ENCODE measurements at places on chromosomes 11 and 22.
A peak's percentile ranks its signal among the peaks of the same experiment; 100 is the strongest.

DNA sequence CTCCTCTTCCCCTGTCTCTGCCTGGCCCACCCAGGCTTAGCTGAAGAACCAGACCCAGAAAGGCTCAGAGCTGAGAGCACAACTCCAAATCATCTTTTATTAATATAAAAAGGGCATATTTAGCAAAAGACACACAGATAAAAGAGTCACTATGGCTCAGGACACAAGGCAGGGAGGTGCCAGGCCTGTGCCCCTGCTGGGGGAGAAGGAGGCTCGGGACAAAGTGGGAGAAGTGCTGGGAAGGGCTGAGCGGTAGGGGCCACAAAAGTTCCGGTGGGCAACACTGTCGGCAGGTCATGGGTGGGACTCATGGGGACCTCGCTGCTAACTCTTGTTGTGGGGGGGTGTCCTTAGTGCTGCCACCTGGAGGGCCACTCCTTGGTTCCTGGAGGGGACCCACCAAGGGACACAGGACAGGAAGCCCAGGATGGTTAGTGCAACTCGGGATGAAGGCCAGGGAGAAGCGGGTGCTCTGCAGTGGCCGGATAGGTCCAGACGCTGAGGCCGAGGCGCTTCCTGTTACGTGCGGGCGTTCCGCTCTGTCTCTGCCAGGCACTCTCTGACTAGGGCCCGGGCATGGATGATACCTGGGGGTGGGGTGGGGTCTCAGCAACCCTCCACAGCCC, 1.4 kb upstream of the PITPNM1 start:
- DNase-seq = no peak

GRCh38 chr11:128905345-128906184, 14.4 kb downstream of the KCNJ5 start:
- peak; percentile 76 for DNase-seq

DNA sequence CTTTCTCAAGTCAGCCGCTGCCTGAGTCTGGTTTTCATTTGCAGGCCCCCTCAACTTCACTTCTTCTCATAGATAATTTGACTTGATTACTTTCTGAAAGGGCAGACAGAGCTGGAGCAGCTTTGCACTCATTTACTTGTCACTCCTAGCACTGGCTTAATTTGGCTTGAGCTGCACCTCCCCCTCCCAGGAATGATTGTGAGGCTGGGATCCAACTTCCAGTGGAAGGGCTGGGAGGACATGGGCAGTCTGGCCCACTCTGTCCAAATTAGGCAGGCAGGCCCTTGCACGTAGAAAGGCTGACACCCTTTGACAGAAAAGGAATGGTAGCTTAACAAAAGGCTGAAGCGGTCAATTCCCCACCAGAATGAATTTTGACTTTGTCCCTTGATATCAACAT, 453.9 kb downstream of the ETS1 start:
- no peak for DNase-seq

- no peak for DNase-seq
These were observed 65.8 kb downstream of the LRRC32 start for GRCh38 chr11:76604626-76605241.

DNA sequence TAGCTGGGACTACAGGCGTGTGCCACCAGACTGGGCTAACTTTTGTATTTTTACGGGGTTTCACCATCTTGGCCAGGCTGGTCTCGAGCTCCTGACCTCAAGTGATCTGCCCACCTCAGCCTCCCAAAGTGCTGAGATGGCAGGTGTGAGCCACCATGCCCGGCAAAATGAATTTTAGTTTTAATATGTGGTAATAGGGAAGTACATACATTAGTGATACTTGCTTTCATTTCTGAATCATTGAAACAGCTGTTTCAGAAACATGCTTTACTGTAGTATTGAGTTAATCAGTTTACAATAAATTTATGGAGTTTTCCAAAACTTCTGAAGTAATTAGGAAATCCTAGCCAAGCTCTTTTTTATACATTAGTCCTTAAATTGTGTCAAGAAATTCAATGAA, 15.6 kb downstream of the PCF11 start:
- no peak for DNase-seq

GRCh38 chr11:64536396-64536941, 54.6 kb upstream of the SLC22A12 start:
- DNase-seq = no peak

DNA sequence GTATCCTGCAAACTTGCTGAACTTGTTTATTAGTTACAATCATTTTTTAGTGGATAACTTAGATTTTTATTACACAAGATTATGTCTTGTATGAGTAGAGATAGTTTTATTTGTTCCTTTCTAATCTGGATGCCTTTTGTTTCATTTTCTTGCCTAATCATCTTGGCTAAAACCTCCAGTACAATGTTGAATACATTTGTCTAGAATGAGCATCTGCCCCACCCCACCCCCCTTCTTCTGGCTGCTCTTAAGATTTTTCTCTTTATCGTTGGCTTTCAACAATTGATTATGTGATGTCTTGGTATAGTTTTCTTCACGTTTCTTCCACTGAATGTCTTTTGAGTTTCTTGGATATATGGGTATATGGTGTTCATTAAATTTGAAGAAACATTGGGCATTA, 37.3 kb upstream of the TUB start:
- DNase-seq = no peak

- DNase-seq = no peak
These were observed 20.8 kb downstream of the PIK3IP1 start for GRCh38 chr22:31271485-31271884.

DNA sequence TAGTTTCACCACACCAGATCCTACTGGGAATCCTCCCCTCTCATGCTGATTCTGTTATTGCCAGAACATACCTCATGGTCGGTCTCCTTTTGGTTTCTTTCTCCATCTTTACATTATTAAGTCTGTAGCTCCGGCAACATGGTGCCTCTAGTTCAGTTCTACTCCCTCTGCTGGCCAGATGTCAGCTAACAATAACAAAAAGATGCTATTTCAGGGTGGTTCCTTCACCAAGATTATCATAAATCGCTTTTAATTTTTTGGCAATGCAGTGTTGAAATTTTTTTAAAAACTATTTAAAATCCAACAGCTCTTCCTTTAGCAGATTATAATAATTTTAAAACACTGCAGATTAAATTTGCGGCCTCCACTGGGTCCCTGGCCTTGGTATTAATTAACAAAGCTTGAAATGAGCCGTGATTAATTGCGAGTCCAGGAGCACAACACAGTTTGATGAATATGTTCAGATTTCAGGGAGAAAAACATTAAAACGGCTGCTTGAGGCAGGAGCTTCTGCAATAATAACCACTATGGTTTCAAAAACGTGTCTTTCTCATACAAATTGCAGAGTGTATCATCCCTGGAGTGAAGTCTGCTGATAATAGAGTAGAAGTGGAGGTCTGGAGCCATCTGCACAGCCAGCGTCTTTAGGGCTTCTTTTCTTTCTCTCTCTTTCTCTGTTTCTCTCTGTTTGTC, 492.9 kb upstream of the KIRREL3 start:
- DNase-seq = peak; percentile 50

- no peak for DNase-seq
These were observed 16.0 kb upstream of the CCDC90B start for GRCh38 chr11:83302151-83302550.

GRCh38 chr11:4480577-4481239, 1.7 kb upstream of the OR52K1 start:
- no peak for DNase-seq

DNA sequence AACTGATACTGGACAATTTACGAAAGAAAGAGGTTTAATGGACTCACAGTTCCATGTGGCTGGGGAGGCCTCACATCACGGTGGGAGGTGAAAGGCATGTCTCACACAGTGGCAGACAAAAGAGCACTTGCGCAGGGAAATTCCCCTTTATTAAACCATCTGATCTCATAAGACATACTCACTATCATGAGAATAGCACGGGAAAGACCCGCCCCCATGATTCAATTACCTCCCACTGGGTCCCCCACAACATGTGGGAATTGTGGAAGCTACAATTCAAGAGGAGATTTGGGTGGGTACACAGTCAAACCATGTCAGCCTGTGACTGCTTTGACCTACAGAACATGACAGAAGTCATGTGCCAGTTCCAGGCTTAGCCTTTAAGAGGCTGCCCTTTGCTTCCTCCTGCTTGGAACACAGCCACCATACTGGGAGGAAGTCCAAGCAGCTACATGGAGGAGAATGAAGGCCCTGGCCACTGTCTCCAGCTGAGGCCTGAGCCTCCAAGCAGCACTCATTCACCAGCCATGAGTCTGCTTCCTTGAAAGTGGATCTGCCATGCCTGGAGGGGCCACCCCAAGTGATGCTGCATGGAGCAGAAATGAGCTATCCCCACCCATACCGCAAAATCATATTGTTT, 10.9 kb upstream of the GAL start:
- no peak for DNase-seq

DNA sequence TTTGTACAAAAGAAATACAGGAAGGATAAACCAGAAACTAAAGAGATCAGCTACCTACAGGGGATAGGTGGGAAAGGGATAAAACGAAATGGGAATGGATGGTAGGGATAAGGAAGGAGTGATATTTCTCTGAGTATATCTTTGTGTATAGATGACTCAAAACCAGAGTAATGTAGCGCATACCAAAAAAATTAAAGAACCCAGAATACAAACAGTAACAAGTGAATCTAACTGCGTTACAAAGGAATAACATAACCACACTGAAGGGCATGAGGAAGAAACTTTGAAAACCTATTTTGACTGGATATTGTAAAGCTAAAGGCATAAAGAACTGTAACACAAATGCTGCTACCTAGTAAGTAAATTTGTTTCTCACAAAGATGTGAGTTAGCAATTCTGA, 37.9 kb downstream of the MAPK1 start:
- no peak for DNase-seq

- DNase-seq = peak; percentile 63
These were observed 16.6 kb downstream of the MED15 start for GRCh38 chr22:20524004-20524481.

GRCh38 chr22:50226063-50226874, 18.6 kb downstream of the TUBGCP6 start:
- DNase-seq = no peak

GRCh38 chr11:120746376-120746775, 234.8 kb downstream of the GRIK4 start:
- DNase-seq = no peak

DNA sequence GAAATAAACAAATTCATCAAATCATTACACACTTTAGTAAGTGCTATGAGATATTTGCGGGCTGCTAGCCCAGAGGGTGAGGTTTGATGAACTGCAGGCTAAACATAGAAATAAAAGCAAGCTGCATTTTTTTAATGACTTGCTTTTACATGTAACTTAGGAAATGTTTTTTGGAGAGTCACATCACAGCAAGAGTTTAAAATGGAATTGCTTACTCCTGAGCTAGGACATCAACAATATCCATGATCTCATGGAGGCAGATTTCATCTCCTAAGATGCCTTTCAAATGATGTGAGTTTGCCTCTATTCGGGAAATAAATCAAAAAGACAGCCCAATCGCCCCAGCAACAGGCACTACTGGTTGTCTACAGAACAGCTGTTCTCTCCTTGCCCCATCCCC, 73.4 kb upstream of the CD44 start:
- DNase-seq = no peak

- DNase-seq = no peak
These were observed 20.7 kb upstream of the CBX7 start for GRCh38 chr22:39173050-39173706.

DNA sequence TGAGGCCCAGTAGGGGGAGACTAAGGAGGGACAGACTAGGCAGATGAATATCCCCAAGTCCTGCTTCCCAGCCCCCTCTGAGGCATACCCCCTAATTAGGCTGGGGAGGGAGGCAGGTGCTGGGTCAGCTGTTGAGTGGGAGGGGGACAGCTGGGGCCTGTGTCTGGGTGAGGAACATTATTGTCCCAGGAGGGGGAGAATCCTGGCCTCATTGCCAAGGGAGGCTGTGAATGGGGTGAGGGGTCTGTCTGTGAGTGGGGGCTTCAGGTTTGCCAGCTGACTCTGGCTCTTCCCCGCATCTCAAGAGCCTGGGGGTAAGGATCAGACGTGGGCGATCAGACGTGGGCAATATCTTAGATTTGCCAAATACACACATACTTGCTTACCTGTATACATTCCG, 2.1 kb downstream of the INPPL1 start:
- peak; percentile 91 for DNase-seq

DNA sequence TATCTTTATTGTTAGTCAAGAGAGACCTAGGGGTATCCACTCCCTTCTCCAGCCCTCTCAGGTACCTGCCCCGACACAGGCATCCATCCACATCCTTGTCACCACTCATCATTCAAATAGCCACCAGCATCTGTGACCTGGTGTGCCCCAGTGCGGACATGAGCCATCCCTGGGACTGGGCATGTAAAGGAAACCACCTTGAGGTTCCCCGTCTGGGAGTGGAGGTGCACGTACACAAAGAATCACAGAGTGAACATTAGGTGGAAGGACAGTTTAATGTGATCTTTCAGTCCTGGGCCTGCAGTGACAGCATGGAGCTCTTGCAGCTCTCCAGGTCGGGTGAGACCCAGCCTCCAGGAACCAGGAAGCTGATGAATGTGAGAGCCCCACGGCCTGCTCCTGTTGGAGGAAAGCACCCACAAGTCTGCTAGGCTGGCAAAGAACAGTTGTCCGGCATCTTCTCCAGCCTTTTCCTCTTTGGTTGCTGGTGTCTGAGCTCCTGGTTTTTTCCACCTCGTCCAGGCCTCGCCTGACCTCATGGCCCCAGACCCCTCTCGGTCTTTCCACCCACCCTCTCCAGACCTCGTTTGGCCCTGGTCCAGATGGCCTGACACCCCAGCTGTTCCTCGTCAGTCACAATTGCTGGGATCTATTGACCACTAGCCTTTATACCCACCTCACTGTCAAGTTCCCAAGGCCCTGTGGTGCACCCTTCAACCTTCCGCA, 16.5 kb downstream of the PSMD13 start:
- no peak for DNase-seq

GRCh38 chr11:11262171-11262920, 90.7 kb downstream of the CSNK2A3 start:
- DNase-seq = no peak

DNA sequence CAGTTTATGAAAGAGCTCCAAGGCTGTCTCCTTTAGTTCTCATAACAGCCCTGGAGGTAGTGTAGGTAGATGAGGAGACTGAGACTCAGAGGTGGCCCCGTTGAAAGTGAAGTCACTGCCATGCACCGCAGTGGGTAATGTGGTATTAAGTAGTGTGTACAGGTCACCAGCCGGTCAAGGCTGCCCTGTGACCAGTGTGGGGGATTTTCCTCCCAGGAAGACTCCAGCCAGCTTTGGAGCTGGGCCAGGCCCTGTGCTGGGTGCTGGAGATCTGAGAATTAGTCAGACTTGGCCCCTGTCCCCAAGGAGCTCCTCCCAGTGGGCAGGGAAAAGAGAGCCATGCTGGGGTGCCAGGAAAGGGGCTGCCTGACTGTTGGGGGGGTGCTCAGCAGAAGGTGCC, 5.3 kb downstream of the OMP start:
- no peak for DNase-seq

GRCh38 chr22:39269095-39269790, 24.5 kb upstream of the PDGFB start:
- no peak for DNase-seq

DNA sequence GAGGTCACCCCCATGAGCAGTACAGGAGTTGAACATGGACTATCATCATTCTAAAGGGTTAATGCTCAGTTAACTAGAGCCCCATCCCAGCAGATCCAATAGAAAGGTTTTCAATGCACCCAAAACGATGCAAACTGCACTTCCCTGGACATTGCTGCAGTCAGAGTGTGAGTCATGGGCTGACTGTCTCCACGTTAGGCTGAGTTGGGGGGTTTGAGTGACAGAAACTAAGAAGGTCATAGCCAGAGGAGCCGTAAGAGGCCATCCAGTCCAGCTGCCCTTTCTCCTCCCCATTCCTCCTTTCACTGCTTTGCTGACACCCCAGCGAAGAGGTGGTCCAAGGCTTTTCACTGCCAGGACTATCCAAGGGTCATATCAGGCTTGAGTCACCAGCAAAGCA, 10.5 kb upstream of the OR2AT4 start:
- DNase-seq = no peak

GRCh38 chr11:37630866-37631265, 1032.8 kb upstream of the RAG2 start:
- no peak for DNase-seq

Measured in NCI-H2081 (cell line).